ENCODE measurements at places on chromosomes 1 and 21. TPM values are rescaled to one million over a fixed set of nuclear protein-coding genes. Genes with fewer than 3 reads are reported as not detected.

AHCTF1 gene
- 24.7 TPM for total RNA-seq

PPFIA4 gene
- total RNA-seq = 3.5 TPM

SH2D2A gene
- total RNA-seq = 1.2 TPM

PGLYRP3 gene
- not detected for total RNA-seq

TFF3 gene
- not detected for total RNA-seq

MAP3K7CL gene
- total RNA-seq = 4.4 TPM

ADCY10 gene
- total RNA-seq = under 0.01 TPM

ATAD3C gene
- total RNA-seq = 3.5 TPM

S100A10 gene
- 455 TPM for total RNA-seq

All from placental epithelial cell (primary cell).